ENCODE measurements at places on chromosomes 7 and 10.

- no peak for DNase-seq
Observed at GRCh38 chr7:18393465-18394118, 102.0 kb upstream of the HDAC9 start.

DNA sequence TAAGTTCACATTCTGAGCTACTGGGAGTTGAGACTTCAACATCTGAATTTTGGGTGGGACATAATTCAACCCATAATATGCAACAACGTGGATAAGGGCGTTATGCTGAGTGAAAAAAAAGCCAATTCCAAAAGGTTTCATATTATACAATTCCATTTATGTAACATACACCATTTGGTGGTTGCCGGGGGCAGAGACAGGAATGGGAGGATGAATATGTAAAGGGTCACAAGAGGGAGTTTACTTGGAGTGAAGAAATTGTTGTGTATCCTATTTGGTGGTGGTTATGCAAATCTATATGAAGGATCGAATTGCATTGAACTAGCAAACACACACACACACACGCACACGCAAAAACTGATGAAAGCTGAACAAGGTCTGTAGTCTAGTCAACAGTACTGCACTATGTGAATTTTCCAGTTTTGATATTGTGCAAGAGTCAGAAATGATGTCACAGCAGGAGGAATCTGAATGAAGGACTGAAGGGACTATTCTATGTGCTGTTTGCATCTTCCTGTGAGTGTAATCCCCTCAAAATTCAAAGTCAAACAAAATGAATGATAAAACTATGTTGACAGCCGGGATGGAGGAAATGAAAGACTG, 249.2 kb upstream of the HABP2 start:
- no peak for DNase-seq

DNA sequence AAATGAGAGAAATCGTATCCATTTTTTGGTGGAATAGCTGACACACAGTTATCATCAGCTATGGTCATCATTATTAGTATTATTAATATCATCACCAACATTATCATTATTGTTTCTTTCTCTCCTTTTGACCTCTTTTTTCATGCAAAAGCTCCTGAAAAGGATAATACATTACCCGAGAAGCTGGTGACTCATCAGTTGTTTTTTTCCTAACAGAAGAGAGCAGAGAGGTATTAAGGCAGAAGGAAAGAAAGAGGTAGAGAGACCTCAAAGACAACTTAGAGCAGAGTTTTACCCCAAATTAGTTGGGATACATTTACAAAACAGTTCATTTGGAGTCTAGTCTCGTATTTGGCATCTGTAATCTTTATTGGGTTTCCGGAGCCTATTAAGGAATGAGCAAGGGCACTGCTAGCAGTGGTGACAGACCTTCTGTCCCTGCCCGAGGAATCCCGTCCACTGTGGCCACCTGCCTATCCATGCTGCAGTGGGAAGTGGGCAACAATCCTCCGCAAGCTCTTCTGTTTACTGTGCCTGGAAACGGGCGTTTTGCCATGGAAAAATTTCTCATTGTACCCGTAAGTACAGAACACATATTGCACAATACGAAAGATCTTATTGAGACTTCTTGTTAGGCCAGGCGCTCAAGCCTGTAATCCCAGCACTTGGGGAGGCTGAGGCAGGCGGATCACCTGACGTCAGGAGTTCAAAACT, 170.0 kb upstream of the MKLN1 start:
- DNase-seq: no peak

DNA sequence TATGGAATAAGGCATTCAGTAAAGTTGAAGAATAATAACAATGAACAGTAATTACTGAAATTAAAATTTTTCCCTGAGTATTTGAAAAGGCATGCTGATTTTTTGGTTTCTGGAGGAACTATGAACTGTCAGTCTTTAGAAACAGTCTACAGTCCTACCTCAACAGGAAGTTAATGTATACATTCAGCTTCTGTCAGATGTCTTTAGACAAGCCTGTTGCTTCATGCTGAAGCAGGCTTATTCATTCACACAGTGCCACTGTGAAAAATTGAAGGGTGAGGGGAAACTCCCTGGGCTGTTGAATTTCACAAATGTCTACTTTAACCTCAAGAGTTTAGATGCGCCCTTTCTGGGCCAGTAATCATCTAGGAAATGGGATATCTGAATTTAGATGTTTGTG, 3.5 kb downstream of the NRF1 start:
- peak; percentile 87 for DNase-seq

- DNase-seq: no peak
Observed at GRCh38 chr7:28596245-28596935, 184.1 kb downstream of the CREB5 start.

DNA sequence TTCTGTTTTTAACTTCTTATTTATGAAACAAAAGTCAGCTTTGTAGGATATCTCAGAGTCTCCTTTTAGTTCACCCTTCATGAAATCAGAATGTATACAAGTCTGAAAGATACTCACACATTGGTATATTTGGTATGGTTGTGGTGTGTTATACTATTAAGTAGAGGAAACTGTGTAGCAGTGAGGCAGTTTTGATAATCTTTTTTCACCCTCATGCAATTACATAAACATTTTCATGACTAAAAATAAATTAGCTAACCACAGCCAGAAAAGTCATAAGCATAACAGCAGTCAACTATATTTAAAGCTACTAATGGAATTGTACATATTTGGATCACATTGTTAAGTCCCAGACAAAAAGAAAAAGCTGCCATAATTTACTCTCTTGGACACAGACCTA, 62.1 kb downstream of the FAM185A start:
- DNase-seq: no peak

DNA sequence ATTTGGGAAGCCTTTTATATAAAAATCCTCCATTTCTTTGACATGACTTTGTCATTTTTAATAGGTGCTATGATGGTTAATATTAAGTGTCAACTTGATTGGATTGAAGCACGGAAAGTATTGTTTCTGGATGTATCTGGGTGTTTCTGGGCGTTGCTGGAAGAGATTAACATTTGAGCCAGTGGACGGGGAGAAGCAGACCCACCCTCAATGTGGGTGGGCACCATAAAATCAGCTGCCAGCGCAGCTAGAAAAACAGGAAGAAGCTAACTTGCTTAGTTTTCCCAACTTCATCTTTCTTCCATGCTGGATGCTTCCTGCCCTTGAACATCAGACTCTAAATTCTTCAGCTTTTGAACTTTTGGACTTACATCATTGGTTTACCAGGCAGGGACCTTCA, 1003.0 kb downstream of the SORCS3 start:
- DNase-seq: no peak

Data from HL-60 (cell line).